ENCODE measurements at places on chromosomes 5 and 9.
A peak's percentile ranks its signal among the peaks of the same experiment; 100 is the strongest.

DNA sequence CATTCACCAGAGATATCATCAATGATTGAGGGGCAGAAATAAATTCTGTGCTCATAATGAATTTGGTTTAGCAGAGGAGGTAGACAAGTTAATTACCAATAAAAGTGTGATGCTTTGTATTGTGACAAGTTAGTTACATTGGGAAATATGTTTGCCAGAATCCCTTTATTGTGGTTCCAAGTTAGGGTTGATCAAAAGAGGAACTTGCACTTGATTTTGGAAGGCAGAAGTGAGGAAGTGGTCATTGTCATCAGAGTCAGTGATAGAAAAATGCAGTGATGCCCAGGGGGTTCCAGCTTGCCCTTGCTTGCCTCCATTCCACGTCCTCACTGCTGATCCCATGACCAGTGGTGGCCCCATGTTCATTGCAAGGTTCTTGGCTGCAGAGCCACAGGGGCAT is 69.7 kb downstream of the SVEP1 start:
- DNase-seq = no peak

DNA sequence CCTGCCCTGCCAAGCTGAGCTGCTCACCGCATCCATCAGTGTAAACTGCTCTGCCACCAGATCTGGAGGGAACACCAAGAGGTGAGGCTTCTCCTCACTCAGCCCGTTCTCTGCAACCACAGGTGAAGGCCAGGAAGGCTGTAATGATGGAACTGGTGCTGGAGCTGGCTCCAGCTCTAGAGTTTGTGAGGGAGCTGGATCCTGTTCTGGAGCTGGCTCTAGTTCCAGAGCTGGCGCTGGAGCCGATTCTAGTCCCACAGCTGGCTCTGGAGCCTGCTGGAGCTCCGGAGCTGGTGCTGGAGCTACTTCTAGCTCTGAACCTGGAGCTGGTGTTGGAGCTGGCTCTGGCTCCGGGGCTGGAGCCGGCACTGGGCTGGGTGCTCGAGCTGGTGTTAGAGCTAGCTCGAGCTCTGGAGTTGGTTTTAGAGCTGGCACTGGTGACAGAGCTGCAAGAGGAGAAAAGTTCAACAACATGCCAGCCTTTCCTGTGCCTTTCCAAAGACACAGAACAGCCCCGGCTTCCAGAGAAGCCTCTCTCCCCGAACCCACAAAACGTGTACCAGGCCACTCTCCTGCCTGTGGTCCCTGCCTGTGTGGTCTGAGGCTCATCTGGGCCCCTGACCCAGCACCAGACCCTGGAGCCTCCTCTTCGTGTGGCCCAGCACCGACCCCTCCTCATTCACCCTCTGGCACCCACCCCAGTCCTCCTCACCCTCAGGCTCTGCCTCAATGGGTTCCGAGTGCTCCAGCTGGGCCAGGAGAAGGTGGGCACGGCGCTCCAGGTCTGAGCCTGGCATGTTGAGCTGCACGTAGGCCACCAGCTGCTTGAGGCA is 12.9 kb downstream of the RALGDS start:
- DNase-seq = no peak

DNA sequence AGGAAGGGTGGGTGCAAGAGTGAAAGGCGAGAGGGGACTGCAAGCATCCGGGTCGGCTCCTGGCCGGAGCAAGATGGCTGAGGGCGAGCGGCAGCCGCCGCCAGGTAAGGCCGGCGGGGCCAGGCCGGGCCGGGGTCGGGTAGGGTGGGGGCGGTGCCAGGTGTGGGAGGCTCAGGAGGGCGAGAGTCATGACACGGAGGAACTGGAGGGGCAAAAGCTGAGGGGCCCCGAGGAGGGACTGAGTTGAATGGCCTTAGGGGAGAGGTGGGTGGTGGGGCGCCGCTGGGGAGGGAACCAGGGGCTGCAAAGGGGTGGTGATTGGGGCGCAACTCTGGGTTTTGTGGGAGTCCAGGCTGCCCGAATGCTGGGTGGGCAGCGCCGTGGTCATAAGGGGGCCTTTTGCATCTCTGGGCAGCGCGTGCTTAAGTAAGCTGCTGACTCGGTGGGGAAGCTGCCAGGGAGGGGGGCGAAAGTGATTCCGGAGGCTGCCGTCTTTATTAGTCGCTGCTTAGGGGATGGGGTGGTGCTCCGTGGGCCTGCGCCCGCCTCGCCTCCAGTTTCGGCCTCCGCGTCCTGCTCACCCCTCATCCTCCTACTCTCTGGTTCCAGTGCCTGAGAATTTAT is 425 bp downstream of the PTPA start:
- DNase-seq = peak; percentile 69

- no peak for DNase-seq
Measured at GRCh38 chr9:13113751-13114150, 165.7 kb downstream of the MPDZ start.

- DNase-seq = no peak
Measured at GRCh38 chr5:158223054-158223600, 364.2 kb upstream of the CLINT1 start.

DNA sequence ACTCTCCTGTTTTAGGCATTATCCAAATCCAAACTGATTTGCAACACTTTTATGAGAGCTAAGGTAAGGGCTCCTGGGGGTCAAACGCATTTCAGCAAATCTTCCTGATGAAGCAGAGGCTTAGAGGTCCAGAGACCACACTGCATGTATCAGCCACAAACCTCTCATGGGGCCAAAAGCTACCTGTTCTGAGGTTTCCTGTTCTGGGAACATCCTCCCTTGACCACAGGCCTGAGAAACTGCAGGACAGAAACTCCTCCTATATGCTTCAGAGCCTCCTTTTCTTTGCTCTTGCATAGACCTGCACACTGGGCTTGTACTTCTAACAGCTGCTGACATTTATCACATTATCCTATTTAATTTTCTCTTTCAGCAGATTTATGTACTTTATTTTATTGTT is 92.6 kb downstream of the OR2K2 start:
- no peak for DNase-seq

DNA sequence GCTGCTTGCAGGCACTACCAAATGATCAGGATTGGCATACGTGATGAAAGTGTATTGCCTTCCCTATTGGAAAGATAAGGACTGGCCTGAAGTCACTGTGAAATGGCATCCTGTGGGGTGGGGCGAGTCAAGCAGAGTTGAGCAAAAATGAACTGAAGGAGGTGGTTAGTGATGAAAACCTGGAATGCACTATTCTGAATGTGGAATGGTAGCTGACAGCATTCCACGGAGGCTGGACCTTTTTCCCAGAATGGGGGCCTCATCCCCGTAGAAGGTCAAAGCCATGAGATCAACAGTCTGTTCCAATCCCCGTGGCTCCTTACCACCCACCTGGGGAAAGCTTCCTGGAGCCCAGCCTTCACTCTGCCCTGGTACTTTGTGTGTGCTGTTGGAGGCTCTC is 37.7 kb downstream of the ASS1 start:
- DNase-seq = no peak

GRCh38 chr5:171542525-171543140 is 123.2 kb downstream of the FGF18 start:
- DNase-seq = peak; percentile 48

GRCh38 chr9:133974631-133975341 is 17.3 kb downstream of the VAV2 start:
- DNase-seq = no peak

DNA sequence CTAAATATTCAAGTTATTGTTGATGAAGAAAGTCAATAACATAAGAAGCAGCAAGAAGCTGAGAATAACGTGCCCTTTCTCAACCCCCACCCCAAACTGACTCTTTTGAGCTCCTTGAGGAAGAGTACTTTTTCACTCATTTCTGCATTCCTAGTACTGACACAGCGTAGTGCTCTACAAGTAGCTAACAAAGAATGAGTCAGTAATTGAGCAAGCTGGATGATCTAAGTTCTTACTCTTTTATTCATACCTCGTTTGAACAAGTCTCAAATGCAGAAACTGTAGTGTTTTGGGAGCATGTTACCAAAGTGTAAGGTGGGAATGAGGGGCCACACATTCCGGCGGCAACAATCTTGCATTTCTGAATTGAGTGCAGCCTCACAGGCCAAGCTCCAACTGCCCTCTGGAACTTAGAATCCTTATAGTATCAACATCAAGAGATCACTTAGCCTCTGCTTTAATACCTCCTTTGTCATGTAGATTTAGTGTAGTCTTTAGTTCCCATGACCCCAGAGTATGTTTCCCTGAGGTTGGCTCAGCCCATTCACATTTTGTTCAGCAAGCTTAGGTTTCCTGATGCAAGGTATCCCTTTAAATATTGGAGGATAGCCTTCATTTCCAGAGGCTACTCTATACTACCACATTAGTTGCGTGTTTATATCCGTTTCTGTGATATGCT is 152.0 kb downstream of the PRR16 start:
- DNase-seq = no peak

- no peak for DNase-seq
Measured at GRCh38 chr5:115549154-115549553, 4.6 kb upstream of the FEM1C start.

GRCh38 chr9:136367296-136368145 is 4.0 kb upstream of the DNLZ start:
- peak; percentile 20 for DNase-seq

- no peak for DNase-seq
Measured at GRCh38 chr9:76137931-76138330, 247.5 kb downstream of the PCSK5 start.

- no peak for DNase-seq
Measured at GRCh38 chr9:114720086-114720676, 38.2 kb upstream of the TEX48 start.

DNA sequence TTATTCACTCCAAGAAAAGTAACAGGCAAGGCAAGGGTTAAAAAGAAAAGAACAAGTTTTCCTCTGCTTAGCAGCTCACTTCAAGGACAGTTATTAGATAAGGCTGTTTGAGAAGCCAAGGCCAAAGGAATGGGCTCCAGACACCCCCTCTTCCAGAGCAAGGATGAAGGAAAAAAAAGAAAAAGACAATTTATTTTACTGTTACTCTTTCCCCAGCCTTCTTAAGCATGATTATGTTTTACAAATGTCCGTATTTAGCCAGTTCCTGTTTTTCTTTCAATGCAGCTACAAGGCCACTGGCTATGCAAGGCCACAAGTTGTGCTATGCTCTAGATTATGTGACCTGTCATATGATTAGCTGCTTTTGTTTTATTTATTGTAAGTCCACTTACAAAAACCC is 106.5 kb upstream of the SIMC1 start:
- no peak for DNase-seq

DNA sequence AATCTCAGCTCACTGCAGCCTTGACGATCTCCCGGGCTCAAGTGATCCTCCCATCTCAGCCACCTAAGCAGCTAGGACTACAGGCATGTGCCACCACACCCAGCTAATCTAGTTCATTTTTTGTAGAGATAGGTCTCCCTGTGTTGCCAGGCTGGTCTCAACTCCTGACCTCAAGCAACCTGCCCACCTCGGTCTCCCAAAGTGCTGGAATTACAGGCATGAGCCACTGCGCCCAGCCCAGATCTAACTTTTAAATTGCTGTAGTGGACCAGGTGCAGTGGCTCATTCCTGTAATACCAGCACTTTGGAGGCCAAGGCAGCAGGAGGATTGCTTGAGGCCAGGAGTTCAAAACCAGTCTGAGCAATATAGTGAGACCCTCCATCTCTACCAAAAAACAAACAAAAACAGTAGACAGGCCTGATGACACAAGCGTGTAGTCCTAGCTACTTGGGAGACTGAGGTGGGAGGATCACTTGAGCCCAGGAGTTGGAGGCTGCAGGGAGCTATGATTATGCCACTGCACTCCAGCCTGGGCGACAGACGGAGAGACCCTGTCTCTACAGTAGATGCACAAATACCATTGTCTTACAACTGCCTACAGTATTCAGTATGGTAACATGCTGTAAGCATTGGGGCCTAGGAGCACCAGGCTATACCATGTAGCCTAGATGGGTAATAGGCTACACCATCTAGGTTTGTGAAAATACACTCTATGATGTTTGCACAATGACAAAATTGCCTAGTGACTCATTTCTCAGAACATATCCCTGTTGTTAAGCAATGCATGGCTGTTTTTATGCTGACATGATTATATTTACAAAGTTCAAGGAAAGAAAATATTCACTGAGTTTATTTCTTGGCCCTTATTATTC is 1.5 kb upstream of the SIT1 start:
- DNase-seq = no peak

DNA sequence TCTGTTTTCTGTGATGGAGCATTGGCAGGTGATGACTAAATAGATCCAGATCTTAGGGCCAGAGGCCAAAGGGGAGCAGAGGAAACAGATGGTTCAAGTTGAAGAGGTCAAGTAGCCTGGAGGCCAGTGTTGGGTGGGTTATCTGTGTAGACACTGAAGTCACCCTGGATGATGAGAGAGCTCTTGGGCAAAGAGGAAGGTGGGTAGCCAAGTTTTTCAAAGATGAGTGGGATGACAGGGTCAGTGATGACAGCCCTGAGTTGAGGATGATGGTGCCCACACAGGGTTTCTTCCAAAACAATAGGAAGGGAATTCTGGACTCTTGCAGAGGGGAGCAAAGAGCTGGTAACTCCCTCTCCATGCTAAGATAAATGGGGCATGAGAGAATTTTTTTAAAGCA is 76.6 kb downstream of the CD180 start:
- DNase-seq = no peak

GRCh38 chr9:88071331-88071730 is 66.9 kb downstream of the SPATA31C2 start:
- no peak for DNase-seq

DNA sequence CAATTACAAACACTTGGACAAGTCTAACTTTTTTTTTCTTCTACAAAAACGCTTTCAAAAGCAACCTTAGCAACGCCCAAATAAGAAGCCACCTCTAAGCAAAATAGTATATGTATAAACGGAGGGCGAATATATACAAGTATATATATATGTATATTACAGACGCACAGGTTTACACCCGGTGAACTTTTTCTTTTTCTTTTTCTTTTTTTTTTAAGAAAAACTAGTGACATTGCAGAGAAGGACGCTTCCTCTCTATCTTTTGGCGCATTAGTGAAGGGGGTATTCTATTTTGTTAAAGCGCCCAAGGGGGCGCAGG is 200 bp downstream of the NPR3 start:
- peak; percentile 32 for DNase-seq

DNA sequence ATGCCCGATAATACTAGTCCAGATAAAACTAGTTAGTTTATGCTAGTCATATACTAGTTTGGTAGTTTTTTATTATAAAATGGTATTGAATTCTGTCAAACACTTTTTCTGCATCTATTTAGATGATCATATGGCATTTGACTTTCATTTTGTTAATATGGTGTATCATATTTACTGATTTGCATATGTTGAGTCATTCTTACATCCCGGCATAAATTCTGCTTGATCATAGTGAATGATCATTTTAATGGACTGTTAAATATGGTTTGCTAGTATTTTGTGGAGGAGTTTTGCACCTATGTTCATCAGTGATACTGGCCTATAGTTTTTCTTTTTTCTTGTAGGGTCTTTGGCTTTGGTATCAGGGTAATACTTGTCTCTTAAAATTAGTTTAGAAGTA is 365.6 kb downstream of the TAF11L14 start:
- no peak for DNase-seq

DNA sequence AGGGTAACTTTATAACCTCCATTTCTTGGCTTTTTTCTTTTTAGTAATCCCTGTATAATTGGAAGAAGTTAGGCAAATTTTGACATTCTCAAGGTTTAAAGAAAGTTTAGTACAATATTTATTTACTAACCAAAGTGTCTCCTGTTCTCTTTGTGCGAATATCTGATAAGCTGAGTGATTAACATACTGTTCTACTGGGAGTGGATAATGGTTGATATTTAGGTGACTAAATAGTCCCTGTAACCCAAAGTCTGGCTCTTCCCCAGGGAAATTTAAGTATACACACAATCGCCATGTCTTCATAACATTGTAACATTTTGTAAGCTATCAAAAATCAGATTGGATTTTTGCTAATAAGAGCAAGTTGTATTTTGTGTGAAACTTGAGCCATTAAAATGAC is 40.0 kb downstream of the CCNH start:
- no peak for DNase-seq

GRCh38 chr9:74771672-74772071 is 116.0 kb downstream of the TRPM6 start:
- DNase-seq = no peak
